ENCODE measurements at places on chromosomes 2 and 18.

DNA sequence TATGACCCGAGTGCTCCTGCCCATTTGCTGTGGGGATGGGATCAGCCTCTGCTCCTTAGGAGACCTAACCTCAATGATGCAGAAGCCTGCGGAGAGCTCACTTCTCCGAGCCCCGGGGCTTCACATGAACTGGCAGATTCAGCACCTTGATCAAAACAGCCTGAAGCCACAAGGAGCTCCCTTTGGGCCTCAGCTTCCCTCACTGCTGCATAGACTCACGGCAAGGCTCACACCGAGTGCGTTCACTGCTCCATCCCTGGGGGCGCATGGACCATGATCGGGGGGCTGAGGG is 33.0 kb downstream of the CRACDL start:
- no peaks in the 10 kb centered on the region for H3K36me3 ChIP-seq
- DNase-seq, result no peak
- peaks cover 10% of the 10 kb centered on the region for H3K27me3 ChIP-seq

DNA sequence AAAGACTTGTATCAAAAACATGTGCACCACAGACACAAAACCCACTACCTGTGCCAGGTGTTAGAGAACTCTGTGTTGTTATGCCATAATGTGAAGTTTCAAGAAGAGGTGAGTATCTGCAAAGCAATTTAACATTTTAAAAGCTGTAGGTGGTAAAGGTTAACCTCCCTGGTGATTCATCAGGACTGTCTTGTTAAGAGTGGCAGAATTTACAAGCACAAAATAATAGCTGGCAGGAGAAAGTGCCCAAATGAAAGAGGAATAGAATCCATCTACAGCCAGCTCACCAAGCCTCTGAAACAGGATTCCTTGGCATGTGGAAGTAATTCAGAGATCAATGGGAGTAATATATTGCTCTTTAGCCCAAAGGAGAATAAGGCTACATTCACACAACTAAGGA is 230.7 kb downstream of the AFF3 start:
- H3K4me3 ChIP-seq, result no peak overlapping the region
- no peak for DNase-seq
- H3K27me3 ChIP-seq, result no peaks in the 10 kb centered on the region
- no peaks in the 10 kb centered on the region for H3K36me3 ChIP-seq
- H3K27ac ChIP-seq, result no peak overlapping the region

DNA sequence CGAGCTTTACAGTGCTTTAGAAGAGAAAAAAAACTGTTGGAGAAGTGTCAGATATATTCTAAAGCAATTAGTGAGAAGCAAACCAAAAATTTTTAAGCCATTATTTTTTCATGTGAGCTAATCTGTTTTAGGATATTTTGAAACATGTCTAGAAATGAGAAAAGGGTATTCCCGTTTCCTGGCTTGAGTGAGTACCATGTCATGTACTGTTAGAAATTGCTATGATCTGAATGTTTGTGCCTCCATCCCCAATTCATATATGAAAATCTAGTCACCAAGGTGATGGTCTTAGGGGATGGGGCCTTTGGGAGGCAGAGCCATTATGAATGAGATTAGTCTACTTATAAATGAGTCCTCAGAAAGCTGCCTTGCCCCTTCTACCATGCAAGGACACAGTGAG is 493.3 kb upstream of the GCFC2 start:
- H3K4me3 ChIP-seq, result no peak overlapping the region
- H3K27me3 ChIP-seq, result no peaks in the 10 kb centered on the region
- DNase-seq, result no peak
- no peaks in the 10 kb centered on the region for H3K36me3 ChIP-seq
- H3K4me1 ChIP-seq, result no peaks in the 10 kb centered on the region

DNA sequence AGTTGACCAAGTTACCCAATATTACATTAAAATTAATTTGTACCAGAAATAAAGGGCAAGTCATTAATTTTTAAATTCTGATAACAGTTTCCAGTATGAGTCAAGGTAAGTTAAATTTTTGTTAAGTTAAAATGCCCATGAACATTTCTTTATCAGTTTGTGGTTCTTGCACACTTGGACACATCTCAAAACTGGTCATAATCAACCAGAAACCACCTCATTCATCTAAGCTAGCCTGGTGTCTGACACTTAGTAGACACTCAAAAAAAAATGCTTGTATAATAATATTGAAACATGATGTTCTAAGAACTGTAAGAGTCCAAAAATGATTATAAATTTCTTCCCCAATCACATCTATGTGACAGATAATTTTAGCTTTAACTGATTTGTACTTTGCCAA is 62.4 kb downstream of the SATB2 start:
- DNase-seq, result no peak
- H3K27me3 ChIP-seq, result no peaks in the 10 kb centered on the region
- H3K4me1 ChIP-seq, result no peaks in the 10 kb centered on the region
- H3K36me3 ChIP-seq, result no peaks in the 10 kb centered on the region

- no peak for DNase-seq
- H3K27me3 ChIP-seq, result no peaks in the 10 kb centered on the region
- peak overlapping the region; percentile 35 for H3K27ac ChIP-seq
- peaks cover 53% of the 10 kb centered on the region for H3K4me1 ChIP-seq
Observed at GRCh38 chr2:191143791-191144190, 7.0 kb downstream of the STAT4 start.

DNA sequence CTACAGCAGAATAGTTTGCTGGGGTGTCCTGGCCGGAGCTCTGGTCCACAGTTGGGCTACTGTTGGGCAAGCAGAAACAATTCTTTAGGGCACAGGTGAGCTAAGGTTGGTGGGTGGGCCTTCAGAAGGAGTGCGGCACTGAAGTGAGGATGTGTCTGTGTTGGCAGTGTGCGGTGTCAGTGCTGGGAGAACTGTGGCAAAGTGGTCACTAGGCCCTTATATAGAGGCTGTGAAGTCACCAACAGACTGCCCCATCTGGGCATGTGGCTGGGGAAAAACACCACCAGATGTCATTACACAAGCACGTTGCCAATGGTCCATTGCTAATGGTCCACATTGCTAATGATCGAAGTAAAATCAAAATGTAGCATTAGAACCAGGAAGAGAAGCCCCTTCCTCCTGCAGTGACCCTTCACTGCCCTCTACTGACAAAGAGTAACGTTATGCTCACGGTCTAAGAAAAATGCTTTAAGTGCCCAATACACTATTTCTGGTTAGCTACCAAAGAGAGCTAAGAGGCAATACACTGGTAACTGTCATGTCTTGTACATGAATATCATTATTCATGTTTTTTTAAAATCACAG is 21.3 kb downstream of the SCN1A start:
- H3K36me3 ChIP-seq, result no peaks in the 10 kb centered on the region
- no peak overlapping the region for H3K27ac ChIP-seq
- no peak for DNase-seq
- H3K27me3 ChIP-seq, result peaks cover 2% of the 10 kb centered on the region
- no peaks in the 10 kb centered on the region for H3K4me1 ChIP-seq
- H3K4me3 ChIP-seq, result no peak overlapping the region

- DNase-seq, result no peak
- no peak overlapping the region for H3K4me3 ChIP-seq
- no peaks in the 10 kb centered on the region for H3K36me3 ChIP-seq
- no peaks in the 10 kb centered on the region for H3K4me1 ChIP-seq
- H3K27ac ChIP-seq, result no peak overlapping the region
Observed at GRCh38 chr2:65452150-65452895, 19.9 kb upstream of the SPRED2 start.

- H3K36me3 ChIP-seq, result peaks cover 63% of the 10 kb centered on the region
- no peaks in the 10 kb centered on the region for H3K27me3 ChIP-seq
- peak; percentile 7 for DNase-seq
Observed at GRCh38 chr2:86750240-86750839, 30.2 kb downstream of the RMND5A start.

DNA sequence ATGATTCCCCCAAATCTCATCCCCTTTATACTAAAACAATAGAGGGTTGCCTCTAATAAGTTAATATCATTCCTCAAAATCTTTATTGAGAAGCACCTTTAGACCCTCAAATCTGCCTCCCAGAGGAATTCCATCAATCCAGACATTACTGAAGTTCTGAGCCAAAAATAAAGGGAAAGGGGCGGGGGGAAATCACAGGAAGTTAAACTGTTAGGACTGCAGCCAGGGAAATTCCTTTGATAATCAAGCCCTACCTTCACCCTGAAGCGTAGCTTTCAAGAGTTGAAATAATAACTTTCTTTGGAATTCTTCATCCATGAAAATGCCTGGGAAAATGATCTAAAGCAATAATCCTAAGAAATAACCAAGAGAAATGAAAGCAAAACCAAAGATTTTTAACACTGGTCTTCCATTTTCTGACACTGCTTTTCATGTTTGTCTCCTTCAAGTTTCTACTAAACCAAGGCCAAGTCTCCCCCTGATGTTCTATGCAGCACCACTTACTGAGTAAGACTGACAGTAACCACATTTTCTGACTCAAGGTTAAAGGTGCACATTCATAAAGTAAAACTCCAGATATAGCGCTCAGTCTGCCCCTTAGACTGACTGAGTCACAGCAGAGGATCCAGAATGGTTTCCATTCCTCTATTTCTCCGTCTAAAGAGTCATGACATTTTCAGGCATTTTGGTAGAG is 78.2 kb downstream of the TCF4 start:
- H3K4me3 ChIP-seq, result no peak overlapping the region
- no peak for DNase-seq
- no peak overlapping the region for H3K27ac ChIP-seq

DNA sequence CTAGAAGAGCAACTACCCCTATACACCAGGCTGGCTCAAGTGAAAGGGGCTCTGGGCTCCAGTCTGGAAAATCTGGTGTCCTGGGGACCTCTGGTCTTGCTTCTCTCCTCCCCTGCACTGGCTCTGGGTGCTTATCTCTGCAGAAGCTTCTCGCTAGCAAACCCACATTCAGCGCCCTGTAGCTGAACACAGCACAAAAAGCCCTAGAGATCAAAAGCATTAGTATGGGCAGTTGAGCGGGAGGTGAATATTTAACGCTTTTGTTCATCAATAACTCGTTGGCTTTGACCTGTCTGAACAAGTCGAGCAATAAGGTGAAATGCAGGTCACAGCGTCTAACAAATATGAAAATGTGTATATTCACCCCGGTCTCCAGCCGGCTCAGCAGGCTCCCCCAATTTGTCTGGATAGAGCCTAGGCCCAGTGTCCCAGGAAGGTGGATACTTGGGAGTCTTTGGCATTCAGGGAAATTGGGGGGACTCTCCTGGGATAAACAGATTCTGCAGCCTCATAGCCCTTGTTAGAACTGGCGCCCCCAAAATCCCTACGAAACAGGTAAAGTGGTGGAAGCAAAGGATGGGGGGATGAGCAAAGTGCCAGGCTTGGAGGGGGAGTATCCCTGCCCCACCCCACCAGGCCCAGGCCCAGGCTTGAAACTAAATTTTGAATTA is 2.5 kb upstream of the HOXD4 start:
- H3K36me3 ChIP-seq, result no peaks in the 10 kb centered on the region
- no peak overlapping the region for H3K27ac ChIP-seq
- H3K4me3 ChIP-seq, result no peak overlapping the region

GRCh38 chr18:36490897-36491296 is 193.4 kb downstream of the FHOD3 start:
- no peaks in the 10 kb centered on the region for H3K4me1 ChIP-seq
- H3K27me3 ChIP-seq, result peaks cover 3% of the 10 kb centered on the region
- H3K36me3 ChIP-seq, result no peaks in the 10 kb centered on the region
- H3K4me3 ChIP-seq, result no peak overlapping the region
- no peak for DNase-seq
- H3K27ac ChIP-seq, result no peak overlapping the region

- H3K4me1 ChIP-seq, result peaks cover 6% of the 10 kb centered on the region
- no peak for DNase-seq
- no peaks in the 10 kb centered on the region for H3K36me3 ChIP-seq
- no peaks in the 10 kb centered on the region for H3K27me3 ChIP-seq
- H3K4me3 ChIP-seq, result no peak overlapping the region
Observed at GRCh38 chr2:217694291-217694690, 308.5 kb downstream of the TNS1 start.

DNA sequence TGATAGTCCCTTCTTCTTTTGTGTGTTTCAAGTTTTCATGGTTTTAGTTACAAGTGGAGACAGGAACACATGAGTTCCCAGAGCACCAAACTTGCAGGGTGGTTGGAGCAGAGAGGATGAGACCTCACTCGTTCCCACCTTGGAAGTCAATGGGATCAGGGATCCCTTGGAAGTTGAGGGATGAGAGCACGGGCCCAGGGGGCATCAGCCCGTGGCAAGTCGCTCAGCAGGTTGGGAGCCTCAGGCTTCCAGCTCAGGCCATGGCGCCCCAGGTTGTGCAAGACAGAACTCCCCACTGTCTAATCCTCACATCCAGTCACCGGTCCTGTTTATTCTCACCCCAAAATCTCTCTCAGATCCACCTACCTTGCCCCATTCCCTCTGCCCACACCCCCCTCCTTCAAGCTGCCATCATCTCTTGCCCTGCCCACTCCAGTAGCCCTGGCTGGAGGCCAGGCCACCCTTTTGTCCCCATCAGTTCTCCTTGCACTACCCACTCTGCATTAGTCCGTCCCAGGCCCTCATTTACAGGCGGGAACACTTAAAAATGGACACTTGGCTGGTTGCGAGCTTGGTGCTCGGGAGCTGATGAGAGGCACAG is 37.6 kb upstream of the FOSL2 start:
- no peaks in the 10 kb centered on the region for H3K36me3 ChIP-seq
- peaks cover 21% of the 10 kb centered on the region for H3K4me1 ChIP-seq
- H3K27me3 ChIP-seq, result no peaks in the 10 kb centered on the region
- no peak overlapping the region for H3K4me3 ChIP-seq
- no peak overlapping the region for H3K27ac ChIP-seq
- DNase-seq, result no peak

GRCh38 chr2:23231865-23232264 is 153.1 kb upstream of the KLHL29 start:
- H3K4me1 ChIP-seq, result no peaks in the 10 kb centered on the region
- H3K27me3 ChIP-seq, result peaks cover 2% of the 10 kb centered on the region
- H3K27ac ChIP-seq, result no peak overlapping the region
- no peaks in the 10 kb centered on the region for H3K36me3 ChIP-seq
- H3K4me3 ChIP-seq, result no peak overlapping the region

GRCh38 chr2:113171334-113172075 is 2.3 kb upstream of the PSD4 start:
- peak overlapping the region; percentile 33 for H3K4me3 ChIP-seq
- no peak for DNase-seq
- peaks cover 45% of the 10 kb centered on the region for H3K36me3 ChIP-seq
- H3K27me3 ChIP-seq, result no peaks in the 10 kb centered on the region

- peaks cover 22% of the 10 kb centered on the region for H3K4me1 ChIP-seq
- DNase-seq, result peak; percentile 84
- H3K4me3 ChIP-seq, result peak overlapping the region; percentile 79
- peaks cover 20% of the 10 kb centered on the region for H3K36me3 ChIP-seq
- H3K27me3 ChIP-seq, result peaks cover 21% of the 10 kb centered on the region
- H3K27ac ChIP-seq, result peak overlapping the region; percentile 90
Observed at GRCh38 chr18:79394534-79395307, 1.0 kb upstream of the NFATC1 start.

- no peaks in the 10 kb centered on the region for H3K4me1 ChIP-seq
- H3K4me3 ChIP-seq, result no peak overlapping the region
- no peak for DNase-seq
- no peaks in the 10 kb centered on the region for H3K36me3 ChIP-seq
Observed at GRCh38 chr18:59540780-59541179, 156.4 kb downstream of the CCBE1 start.

Measured in activated CD4-positive, alpha-beta T cell treated with anti-CD3 and anti-CD28 coated beads, Interleukin-2, amount 10 ng/mL, durations not matched to agents 24 days and 14 days (primary cell).